ENCODE measurements at places on chromosomes 3 and 15. TPM values are rescaled to one million over a fixed set of nuclear protein-coding genes. Genes with fewer than 3 reads are reported as not detected.

The GPR27 gene
- total RNA-seq: not detected

The CCR4 gene
- total RNA-seq: not detected

The BUB1B gene
- total RNA-seq: 23.4 TPM

The TGM4 gene
- total RNA-seq: not detected

The GLDN gene
- 2.8 TPM for total RNA-seq

The SYNPR gene
- not detected for total RNA-seq

Measured in GM23248 (cell line).